ENCODE measurements at places on chromosomes 6 and 20.
A peak's percentile ranks its signal among the peaks of the same experiment; 100 is the strongest.

- no peak for DNase-seq
Measured at GRCh38 chr6:167287513-167288048, 3.5 kb upstream of the UNC93A start.

GRCh38 chr20:38269040-38269439 lies 8.5 kb upstream of the KIAA1755 start:
- DNase-seq: no peak

DNA sequence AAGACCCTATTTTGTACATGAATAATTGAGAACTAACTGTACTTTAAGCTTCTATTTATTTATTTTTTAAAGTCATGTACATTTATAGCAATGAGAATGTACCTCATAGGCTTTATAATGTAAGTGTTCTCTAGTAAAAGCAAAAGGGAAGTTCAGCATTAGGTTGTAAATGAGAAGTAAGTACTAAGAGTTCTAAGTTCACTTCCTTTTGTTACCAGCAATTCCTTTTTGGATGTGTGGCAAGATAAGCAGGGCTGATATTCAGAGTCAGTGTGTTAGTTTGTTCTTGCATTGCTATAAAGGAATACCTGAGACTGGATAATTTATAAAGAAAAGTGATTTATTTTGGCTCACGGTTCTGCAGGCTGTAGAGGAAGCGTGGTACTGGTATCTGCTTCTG lies 54.0 kb upstream of the CCN2 start:
- no peak for DNase-seq

DNA sequence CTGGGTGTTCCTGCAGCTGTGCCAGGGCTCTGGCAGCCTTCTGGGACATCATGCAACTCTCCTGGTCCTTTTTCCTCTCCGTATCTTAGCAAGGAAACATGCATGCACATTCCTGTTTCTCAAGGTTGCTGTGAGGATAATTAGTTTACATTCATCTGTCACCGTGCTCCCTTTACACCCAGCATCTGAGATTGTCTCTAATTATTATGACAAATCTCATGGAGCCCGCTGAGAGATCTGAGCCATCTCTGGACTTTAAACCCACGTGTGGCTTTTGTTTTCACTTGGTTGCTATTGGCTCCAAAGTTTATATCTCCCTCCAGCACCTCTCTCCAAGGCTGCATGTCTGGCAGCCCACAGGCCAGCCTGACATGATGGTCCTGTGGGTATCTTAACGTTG lies 167.6 kb downstream of the UNC5CL start:
- no peak for DNase-seq

- DNase-seq: no peak
Measured at GRCh38 chr6:27230758-27231111, 16.8 kb upstream of the PRSS16 start.

DNA sequence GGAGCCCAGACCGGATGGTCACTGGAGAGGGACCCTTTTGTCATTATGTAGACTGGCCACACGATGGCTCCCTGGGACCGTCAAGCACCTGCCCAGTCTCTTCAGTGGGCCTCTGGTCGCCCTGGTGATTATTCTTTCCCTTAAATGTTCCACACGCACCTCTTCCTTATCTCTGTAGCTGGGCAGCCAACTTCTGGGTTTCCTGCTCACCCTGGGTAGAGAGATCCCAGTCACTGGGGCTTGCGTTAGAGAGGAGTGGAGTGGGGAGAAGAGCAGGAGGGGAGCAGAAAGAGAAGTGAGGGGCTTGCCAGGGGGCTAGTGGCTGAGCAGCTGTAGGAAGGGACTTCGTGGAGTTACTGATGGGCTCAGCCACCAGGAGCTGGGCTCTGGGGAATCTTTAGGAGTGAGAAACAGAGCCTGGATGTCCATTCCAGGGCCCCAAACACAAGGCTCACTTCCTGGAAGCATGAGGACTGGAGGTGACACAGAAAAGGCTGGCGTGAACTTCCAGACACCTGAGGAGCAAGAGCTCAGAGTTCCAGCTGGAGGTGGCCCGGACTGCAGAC lies 150.1 kb downstream of the DHX35 start:
- DNase-seq: no peak

DNA sequence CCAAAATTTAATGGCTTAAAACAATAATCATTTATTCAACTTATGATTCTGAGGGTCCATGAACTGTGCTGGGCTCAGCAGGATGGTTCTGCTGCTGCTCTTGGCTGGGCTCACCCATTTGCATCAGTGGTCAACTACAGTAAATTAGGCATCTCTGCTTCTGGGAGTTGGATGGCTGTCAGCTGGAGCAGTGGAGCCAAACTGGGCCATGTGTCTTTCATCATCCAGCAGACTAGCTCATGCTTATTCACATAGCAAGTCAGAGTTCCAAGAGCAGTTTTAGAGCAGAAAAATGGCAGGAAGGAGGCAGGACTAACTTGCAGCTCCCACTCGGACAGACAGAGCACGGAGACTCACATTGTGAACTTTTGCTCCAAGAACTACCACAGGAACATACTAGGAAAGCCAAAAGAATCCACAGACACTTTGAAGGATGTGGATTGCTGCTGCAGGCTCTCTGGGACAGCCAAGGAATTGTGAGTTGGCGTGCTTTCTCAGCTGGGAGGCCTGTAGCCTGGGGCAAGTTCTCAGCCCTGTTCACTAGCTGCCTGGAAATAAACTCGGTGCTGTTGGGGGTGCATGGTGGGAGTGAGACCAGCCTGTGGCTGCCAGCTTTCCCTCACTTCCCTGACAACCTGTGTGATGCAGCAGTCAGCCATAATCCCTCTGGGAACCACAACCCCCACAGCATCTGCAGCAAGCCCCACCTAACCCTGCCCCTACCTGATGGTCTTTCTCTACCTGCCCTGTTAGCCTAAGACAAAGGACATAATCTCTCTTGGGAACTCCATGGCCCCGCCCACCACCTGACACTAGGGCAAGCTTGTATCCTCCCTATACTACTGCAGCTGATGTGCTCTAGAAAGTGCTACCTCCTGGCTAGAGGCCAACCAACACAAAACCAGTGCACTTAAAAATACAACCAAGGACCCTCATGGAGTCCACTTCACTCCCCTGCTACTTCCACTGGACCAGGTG lies 129.0 kb downstream of the JPH2 start:
- no peak for DNase-seq

DNA sequence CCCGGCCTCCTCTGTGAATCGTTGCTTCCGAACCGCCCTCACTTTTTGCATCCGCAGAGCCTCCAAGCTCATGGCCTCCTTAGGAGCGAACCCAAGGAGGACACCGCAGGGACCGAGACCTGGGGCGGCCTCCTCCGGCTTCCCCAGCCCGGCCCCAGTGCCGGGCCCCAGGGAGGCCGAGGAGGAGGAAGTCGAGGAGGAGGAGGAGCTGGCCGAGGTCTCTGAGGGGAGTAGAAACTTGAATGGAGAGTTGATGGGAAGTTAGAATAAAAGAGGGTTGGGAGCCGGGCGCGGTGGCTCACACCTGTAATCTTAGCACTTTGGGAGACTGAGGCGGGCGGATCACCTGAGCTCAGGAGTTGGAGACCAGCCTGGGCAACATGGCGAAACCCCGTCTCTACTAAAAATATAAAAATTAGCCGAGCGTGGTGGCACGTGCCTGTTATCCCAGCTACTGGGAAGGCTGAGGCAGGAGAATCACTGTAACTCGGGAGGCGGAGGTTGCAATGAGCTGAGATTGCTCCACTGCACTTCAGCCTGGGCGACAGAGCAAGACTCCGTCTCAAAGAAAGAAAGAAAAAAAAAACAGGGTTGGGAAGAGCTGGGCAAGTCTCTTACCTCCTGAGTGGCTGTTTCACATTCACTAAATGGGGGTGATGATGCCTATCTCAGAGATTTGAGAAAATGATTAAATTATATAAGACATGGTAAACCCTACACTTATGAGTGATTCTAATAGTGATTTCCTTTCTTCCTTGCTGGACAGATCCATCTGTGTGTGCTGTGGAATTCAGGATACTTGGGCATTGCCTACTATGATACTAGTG lies 805 bp downstream of the MSH5 start:
- peak; percentile 81 for DNase-seq

DNA sequence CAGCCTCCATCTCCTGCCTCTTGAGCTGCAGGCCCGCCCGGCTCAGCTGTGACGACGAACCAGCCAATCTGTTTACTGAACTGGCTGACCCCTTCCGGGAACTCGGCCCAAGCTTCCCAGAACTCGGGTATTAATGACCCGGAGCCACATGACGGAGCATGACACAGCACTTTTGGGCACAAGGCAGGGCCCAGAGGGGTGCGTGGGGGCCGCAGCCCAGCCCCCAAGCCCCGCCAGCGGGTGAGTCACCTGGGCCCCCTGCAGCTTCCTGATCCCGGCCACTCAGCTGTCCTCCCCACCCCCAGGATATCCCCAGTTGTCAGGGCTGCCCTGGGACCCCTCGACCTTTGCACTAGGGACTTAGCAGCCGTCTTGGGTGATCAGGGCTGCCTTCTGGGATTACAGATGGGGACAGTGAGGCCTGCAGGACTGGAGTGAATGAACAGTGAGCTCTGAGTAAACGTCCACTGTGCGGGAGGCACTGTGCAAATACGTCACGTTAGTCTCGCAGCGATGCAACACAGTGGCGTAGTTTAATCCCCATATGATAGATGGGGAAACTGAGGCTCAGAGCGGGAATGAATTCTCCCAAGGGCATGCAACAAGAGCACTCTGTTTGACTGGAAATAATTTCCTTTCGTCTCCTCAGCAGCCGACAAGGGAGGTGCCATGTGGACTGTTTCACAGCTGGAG lies 102.1 kb downstream of the CEBPB start:
- peak; percentile 94 for DNase-seq

GRCh38 chr6:157376241-157376640 lies 4.7 kb upstream of the ZDHHC14 start:
- DNase-seq: no peak

DNA sequence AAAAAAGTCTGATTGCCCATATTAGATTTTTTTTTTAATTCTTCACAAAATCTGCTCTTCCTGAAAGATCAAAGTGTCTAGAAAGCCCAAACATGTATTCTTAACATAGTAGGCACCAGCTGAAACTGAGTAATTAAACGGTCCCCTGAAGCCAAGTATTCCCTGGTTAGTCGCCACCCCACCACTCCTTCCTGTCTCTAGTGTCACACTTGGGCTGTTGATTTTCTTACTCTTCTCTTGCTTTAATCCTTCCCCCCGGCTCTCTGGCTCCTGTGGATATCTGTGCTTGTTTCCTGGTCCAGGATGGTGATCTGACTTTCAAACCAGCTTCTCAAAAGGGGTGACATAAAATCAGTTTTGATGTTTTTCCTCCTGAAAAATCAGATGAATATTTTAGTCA lies 162.9 kb downstream of the QKI start:
- DNase-seq: no peak

- no peak for DNase-seq
Measured at GRCh38 chr6:82861121-82861520, 204.5 kb downstream of the UBE3D start.

DNA sequence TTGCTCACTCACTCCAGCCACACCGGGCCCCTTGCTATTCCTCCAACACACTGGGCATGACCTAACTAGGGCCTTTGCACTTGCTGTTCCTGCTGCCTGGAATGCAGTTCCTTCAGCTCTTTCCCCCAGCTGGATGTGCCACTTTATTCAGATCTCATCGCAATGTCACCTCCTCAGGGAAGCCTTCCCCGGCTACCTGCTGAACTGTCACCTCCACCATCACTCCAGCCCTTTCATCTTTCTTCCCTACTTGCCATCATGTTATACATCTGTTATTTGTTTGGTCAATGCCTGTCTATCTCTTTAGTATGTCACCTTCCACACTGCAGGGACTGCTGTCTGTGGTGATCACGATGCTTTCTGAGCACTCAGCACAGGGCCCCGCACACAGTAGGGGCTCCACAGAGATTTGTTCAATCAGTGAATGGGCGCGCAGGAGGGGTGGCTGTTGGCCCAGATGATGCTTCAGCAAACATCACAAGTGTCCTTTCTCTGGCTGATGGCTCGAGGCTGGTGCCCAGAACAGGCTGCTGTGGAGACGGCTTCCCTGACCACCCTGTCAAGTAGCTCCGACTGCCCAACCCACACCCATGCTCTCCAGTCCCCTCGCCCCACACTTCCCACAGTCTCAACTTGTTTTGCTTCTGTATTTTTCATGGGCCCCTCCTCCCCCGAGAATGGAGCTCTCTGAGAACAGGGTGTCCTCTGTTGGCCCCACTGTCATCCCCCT lies 31.8 kb downstream of the CEBPB start:
- no peak for DNase-seq

DNA sequence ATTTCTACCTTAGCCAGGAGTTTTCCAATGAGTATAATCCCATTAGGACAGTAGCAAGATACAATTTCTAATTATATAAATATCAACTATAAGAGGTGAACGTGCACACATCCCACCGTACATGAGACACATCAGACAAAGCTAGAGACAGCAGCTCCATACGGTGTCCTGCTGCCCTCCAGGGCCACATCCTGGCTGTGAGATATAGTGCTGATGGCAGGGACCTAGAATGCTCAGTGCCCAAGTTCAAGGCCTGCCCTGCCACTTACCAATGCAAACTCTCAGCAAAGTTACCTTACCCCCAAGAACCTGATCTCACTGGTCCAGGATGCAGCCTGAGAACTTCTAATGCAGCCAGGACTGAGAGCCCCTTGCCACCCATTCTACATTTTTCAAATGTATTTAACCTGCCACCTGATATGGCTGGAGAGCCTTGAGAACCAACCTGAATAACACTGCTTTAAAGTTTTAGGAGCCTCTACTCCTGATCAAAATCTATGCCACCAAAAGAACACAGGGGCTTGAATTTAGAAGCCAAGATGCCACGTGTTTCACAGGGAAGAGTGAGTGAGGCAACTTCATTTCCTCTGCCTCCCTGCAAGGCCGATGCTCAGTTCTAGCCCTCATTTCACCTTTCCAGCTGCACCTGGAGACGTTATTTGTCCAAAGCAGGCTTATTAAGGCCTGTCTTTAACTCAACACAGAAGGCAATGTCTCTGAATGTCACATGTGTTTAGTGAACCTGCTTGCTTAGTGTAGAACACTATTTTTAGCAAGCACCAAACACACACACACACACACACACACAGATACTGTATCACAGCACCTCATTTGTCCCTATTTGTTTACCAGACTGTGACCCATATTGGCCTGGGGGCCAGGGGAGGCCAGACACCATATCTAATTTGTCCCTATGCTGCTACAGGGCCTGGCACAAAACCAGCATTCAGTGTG lies 6.1 kb downstream of the NFATC2 start:
- DNase-seq: no peak

- no peak for DNase-seq
Measured at GRCh38 chr6:11050731-11051130, 6.6 kb upstream of the ELOVL2 start.

DNA sequence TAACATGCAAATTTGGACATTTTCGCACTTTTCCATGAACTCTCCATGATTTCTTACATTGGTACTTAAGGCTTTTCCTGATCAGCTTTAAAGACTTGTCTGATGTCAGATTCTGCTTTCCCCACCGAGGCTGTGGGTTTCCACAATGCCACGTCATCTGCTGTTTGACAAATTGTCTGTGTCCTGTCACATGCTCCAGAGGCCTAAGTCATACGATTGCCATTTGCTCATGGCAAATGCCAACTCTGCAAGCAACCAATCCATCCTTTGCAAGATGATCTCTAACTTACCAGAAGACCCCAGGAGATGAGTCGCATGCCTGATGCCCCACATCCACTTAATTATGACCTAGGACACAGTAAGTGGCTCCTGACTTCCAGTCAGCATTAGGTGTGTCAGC lies 556.5 kb downstream of the BMP2 start:
- DNase-seq: no peak

GRCh38 chr6:90105506-90106170 lies 191.0 kb downstream of the BACH2 start:
- DNase-seq: no peak

Measured in upper lobe of right lung (tissue), 1 donor.